AG20443 (cell line): ENCODE measurements at places on chromosomes 2 and 18.

DNA sequence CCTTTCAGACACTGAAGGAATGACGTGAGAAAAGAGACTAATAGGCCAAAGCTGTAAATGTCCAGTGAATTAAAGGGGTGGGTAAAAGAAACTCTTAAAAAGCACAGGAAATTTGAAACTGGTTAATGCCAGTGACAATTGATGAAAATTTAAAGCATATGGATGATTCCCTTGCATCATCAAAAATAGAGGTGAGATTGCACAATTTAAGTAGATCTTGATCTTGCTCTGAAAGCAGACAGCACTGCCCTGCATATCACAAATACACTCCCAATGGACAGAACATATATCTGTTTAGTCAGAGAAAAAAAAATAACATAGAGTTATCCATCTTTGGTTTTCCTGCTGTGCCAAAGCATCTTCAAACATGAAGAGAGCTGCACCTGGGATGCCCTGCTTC, 86.7 kb upstream of the UBE2E3 start:
- no peak for DNase-seq

GRCh38 chr18:36695806-36696205, 133.0 kb downstream of the TPGS2 start:
- no peak for DNase-seq

- DNase-seq = no peak
Measured at GRCh38 chr18:31230495-31230894, 67.8 kb upstream of the DSC1 start.

GRCh38 chr2:238423561-238424312, 3.0 kb upstream of the ASB1 start:
- peak; percentile 54 for DNase-seq

DNA sequence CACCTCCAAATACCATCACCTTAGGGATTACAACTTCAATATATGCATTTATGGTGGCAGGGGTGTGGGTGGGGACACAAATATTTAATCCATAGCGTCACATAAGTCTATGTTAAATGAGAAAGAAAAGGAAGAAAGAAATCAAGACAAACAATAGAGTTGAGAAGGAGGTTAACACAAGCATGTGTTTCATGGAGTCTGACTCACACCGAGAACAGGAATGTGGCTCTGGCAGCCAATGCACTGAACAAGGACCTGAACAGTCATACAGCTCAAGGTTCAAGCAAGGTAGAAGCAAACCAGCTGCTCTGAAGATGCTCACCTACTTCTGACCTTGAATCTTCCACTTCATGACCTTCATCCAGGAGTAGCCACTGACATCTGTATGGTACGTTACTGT, 36.2 kb upstream of the LPIN1 start:
- DNase-seq = peak; percentile 87

- DNase-seq = no peak
Measured at GRCh38 chr2:96181529-96181928, 27.1 kb downstream of the STARD7 start.

DNA sequence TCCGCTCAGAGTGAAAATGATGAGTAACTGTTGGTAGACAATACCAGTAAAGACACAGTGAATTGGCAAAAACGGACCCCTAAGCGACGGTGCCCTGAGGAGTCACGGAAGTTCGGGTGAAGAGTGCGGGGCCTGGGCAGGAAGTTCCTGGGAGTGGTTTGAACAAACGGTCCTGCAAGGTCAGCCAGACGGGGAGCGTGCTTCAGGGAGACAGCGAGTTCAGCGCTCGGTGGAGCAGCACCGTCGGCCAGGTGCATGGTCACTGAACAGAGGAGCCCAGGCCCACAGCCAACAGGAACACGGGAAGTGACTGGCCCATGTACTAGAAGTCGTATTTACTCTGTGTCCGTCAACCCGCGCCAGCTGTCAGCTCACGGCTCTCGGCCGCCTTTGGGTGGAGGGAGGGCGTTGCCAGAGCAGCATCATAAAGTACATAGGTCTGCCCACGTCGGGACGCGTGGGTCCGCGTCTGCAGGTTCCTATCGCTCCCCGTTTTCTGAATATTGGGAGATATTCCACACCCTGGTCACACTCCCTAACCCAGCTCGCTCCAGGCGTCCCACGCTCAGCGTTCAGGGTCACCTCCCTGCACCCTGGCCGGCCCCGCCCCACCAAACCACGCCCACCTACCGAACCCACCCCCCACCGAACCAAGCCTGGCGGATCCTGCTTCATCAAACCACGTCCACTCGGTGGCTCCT, 75.6 kb upstream of the UXS1 start:
- DNase-seq = peak; percentile 44

- DNase-seq = no peak
Measured at GRCh38 chr2:228092056-228092455, 89.4 kb downstream of the SPHKAP start.

- no peak for DNase-seq
Measured at GRCh38 chr18:23643815-23644490, 18.8 kb downstream of the ANKRD29 start.

GRCh38 chr18:79921984-79922965, 29.2 kb downstream of the SLC66A2 start:
- DNase-seq = no peak

- DNase-seq = no peak
Measured at GRCh38 chr2:234189230-234189629, 138.7 kb downstream of the SPP2 start.

GRCh38 chr2:172970660-172971059, 105.0 kb upstream of the MAP3K20 start:
- no peak for DNase-seq

DNA sequence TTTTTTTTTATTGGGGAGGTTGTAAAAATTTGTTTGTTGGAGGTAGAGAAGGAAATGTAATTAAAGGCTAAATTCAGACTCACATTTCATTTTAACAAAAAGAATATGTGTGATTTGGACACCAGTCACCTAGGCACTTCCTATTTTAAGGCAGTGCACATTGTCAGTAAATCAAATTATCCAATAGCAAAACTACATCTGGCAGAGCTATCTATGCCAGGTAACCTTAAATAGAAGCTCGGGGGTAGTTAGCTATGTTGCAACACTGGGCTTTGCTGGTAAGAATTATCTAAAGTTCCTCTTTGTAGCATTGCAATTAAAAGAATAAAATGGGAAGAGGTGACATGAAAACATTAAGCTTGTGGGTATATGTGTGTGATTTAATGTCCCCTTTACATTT, 1064.4 kb upstream of the ZEB2 start:
- DNase-seq = no peak

GRCh38 chr18:2515908-2516625, 55.2 kb downstream of the METTL4 start:
- DNase-seq = peak; percentile 68

- no peak for DNase-seq
Measured at GRCh38 chr2:36335597-36335996, 20.0 kb upstream of the CRIM1 start.

DNA sequence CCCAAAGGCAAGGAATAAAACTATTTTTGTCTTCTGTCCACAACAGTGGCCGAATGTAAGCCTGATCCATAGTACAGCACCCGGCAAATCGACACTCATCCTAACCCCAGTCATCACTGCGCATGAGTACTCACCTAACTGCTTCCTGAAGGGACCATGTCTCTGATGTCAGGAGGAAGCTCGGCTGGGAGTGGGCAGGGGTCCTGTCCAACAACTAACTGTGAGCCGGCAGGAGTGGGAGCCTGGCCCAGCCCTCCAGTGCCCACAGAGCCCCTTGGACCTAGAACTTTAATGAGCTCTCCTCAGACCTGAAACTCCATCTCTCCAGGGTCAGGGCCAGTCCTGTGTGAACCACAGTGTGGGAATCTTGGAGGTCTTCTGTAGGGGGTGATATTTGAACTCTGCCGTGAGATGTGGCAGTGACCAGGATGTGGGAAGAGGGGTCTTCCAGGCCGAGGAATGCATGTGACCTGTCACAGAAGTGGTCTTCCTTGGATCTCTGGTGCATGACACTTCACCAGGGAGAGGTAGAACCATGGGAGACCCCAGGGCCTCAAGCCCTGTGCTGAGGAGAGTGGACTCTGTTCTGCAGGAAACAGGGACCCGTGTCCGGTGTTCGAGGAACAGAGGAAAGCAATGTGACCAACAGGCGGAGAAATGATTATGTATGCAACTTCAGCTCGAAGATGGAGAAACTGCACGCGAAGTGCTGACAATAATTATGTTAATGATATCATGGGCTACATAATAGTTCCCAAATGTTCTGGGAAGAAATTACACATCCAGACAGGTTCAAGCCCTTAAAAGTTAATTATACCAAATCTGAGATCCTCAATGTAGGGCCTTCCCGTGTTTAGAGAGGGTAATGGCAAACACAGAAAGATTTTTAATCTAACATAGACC, 240.1 kb upstream of the HDAC4 start:
- DNase-seq = no peak

DNA sequence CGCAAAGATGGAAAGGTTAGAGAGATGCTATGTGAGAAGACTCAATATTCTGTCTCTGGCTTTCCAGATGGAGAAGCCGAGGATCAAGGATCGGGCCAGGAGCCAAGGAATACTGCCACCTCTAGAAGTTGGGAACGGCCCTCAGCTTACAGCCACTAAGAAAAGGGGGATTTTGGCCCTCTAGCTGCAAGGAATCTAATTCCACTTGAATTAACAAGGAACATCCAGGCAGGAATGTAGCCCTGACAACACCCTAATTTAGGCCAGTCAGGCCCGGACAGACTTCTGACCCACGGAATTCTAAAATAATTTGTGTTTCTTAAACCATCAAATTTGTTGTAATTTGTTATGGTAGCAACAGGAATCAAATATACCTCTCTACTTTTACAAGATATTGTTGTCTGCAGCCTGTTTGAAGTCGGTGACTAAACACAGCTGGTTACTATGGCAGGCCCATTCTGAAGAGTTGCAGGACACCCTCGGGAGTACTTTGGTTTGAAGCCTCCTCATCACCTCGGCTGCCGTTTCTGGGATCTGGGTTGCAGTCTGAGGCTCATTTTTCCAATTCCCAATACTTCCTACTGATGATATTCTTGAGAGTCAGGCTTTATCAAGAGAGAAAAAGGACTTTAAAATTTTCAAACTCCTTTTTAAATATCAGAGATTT, 1131.2 kb downstream of the TSN start:
- no peak for DNase-seq

DNA sequence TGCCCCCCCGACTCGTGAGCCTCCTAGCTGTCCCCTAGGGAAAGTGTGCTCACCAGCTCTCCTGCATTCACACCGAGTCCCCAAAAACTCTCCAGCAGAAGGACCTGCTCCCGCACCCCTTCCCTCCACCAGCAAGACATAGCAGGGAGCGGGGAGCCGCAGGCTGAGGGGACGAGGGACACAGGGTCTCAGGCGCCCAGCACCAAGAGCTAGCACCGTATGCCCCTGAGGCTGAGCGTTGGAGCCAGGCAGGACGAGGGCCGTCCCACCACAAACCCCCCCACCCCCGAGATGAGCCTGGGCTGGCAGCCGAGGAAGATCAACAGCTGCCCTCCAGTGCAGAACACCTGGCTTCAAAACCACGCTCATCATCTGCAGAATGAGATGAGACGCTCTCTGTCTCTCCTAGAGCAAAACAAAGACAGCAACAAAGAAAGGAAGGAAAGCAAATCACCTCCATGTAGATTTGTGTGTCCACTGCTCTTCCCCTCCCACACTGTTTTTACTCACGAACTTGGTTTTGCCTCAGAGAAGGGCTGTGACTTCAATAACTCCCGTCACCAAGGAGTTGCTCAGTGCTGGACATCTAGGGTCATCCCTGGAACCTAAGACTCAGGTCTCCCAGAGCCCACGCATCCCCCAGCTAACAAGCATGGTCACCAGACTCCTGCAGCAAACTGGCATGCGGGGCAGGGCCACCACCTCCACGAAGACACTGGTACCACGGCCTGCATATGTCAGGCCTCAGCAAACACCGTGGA, 39.7 kb upstream of the SALL3 start:
- no peak for DNase-seq

DNA sequence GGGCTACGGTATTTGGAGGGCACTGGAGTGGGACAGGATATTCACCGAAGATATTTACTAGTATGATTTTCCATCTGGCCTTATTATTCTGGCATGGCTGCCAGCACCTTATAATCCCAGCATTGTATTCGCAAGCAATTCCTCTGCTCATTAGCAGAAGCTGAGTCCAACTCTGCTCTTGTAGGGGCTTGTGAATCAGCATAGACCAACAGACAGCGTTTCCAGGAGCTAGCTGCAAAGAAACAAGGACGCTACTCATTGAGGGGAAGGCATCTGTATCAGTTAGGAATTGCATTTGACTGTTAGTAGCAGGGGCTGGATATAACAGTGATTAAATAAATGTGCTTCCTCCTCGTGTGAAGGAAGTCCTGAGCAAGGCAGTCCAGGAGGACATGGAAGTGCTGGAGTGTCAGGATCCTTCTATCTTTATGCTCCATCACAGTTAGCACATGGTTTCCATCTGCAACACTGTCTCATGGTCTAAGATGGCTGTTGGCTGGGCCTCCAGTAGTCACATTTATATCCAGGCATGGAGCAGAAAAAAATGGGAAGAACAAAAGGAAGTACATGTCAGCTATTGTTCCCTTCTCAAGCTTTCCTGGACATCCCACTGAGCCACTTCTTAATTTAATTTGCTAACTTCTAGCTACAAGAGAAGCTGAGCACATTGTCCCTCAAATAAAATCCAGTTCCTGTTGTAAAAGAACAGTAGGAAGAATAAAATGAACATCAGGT, 214.1 kb downstream of the C1D start:
- no peak for DNase-seq

GRCh38 chr2:238042849-238043584, 17.8 kb upstream of the SCLY start:
- no peak for DNase-seq

DNA sequence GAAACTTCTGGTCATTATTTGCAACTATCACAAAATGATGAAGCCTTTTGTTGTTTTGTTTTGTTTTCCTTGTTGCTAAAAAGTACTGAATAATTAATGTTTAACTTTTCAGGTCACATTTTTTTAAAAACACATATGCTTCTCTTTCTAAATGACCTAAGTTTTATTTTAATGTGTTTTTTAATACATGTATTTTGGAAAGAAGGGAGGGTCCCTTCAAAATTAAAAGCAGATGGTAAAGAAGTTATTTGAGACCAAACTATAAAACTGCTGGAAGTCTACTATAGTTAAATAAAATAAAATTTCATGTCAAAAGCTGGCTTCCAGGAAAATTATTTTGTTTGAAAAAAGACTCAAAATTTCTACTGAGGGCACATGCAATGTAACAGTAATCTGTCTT, 39.5 kb upstream of the ASNSD1 start:
- no peak for DNase-seq

GRCh38 chr2:207722773-207723424, 11.5 kb downstream of the CCNYL1 start:
- DNase-seq = no peak

DNA sequence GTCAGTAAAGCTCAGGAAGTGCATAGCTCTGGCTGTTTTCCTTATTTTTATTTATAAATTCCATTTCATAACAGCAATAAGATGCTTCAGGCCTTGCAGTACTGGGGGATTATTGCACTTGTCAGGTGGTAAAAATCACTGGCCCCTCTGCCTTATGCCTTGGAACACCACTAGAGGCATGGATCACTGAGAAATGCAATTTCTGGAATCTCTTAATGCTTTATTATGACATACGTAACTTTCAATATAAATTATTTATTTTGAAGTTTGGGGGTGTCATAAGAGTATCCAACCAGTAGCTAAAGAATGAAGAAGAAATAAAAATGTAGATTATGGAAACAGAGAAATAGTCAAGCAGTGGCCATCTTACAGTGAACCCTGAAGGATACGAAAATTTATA, 183.1 kb downstream of the FIGN start:
- no peak for DNase-seq

- DNase-seq = peak; percentile 84
Measured at GRCh38 chr2:43221763-43222474, 4.5 kb downstream of the ZFP36L2 start.
